Breast epithelium (tissue), 4 donors: ENCODE measurements at places on chromosomes 11 and 22. TPM values are rescaled to one million over a fixed set of nuclear protein-coding genes. Genes with fewer than 3 reads are reported as not detected.
A peak's percentile ranks its signal among the peaks of the same experiment; 100 is the strongest.

The PARVG gene
- 10.2 TPM for total RNA-seq

The QSER1 gene
- total RNA-seq, result 40.6 TPM

- H3K27ac ChIP-seq, result no peak overlapping the region
- no peak for DNase-seq
- H3K4me3 ChIP-seq, result no peak overlapping the region
- no peaks in the 10 kb centered on the region for H3K27me3 ChIP-seq
These were observed 206.4 kb downstream of the DBX1 start for GRCh38 chr11:19953909-19954308.

DNA sequence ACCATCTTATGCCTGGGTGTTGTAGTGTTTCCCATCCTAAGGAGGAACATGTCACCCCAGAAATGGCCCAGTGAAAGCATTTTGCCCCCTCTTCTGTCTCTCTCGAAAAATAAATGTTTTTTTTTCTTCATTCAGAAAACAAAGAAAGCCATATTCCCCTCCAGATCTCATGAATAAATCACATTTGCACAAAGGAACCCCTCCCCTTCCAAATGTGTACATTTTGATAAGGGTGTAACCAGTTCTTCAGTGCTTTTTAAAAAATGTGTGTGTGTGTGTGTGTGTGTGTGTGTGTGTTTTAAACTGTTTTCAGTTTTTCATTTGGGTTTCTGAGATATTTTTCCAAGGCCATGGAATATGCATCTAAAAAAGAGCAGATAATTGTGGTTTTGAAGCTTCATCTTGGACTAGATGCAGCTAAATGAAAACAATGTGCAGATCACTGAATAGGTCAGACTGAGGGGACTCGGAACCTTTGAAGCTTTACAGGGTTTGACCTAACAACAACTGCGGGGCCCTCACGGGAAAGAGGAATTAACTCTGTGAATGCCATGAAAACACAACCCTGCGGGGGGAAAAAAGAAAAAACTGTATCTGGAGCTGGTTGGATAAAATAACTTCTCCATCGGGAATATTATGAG lies 76.4 kb downstream of the YAP1 start:
- no peak overlapping the region for H3K4me3 ChIP-seq
- H3K36me3 ChIP-seq, result no peaks in the 10 kb centered on the region
- no peaks in the 10 kb centered on the region for H3K27me3 ChIP-seq

- peak overlapping the region; percentile 89 for H3K27ac ChIP-seq
- no peak for DNase-seq
- H3K27me3 ChIP-seq, result no peaks in the 10 kb centered on the region
- no peak overlapping the region for H3K4me3 ChIP-seq
These were observed 18.3 kb upstream of the SYT7 start for GRCh38 chr11:61598886-61599868.

GRCh38 chr11:19864141-19865140 lies 151.8 kb downstream of the NAV2 start:
- DNase-seq, result no peak
- no peaks in the 10 kb centered on the region for H3K36me3 ChIP-seq
- no peak overlapping the region for H3K4me3 ChIP-seq
- H3K4me1 ChIP-seq, result no peaks in the 10 kb centered on the region
